ENCODE measurements at places on chromosomes 12 and 14.

DNA sequence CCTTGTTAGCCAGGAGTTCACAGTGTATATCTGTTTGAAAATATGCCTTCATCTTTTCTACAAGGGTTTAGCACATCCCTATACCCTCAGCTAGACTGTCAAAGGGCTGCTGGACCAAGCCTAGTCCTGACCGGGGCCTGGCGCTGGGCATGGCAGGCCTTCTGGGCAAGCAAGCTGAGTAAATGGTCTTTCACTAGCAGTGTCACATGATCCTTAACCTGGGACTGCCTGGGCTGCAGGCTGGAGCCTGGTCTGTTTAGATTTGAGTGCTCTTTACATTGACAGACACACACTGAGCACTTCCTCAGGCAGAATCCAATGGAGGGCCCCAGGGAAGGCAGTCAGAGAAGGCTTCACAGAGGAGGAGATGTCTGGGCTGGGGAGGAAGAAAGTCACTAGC is 6.9 kb upstream of the AVIL start:
- DNase-seq: no peak

DNA sequence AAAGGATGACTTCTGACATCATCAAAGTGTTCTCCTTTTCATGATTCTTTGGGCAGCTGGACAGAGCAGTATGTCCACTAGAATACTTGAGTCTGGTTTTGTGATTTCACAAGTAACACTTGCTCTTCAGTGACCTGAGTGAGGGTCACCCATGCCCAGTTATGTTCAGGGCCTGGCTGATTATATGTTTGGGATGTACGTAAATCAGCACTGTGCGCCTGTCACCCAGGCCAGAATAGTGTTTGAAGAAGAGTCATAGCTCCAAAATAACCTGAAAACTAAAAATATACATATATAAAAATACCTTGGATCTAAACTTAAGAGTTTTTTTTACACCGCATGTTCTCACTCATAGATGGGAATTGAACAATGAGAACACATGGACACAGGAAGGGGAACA is 3.8 kb downstream of the BICD1 start:
- DNase-seq: no peak

DNA sequence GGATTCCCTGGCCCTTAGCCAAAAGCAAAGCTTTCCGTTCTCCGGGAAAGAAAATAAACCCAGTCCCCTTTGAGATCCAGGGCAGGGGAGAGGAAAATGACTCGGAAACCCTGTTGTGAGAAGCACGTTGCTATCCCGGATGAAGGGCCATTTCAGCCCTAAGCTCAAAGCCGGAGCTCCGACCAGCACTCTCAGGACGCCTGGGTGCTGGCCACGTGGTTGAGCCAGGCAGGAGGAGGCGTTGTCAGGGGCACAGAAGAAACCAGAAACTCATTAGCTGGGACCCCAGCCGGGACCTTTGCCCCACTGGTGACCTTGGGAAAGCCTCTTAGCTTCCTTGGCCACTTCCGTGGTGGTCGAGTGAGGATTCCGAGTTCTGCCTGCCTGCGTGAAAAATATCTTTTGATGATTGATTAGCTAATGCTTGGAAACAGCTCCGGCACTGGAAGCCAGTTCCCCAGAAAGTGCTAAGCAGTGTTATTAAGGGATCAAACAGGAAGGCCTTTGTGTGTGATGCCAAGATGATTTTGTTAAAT is 57.6 kb upstream of the FZD10 start:
- no peak for DNase-seq

- no peak for DNase-seq
Measured at GRCh38 chr14:75454963-75455546, 27.2 kb downstream of the JDP2 start.

- DNase-seq: no peak
Measured at GRCh38 chr14:50055461-50056228, 60.7 kb downstream of the VCPKMT start.

DNA sequence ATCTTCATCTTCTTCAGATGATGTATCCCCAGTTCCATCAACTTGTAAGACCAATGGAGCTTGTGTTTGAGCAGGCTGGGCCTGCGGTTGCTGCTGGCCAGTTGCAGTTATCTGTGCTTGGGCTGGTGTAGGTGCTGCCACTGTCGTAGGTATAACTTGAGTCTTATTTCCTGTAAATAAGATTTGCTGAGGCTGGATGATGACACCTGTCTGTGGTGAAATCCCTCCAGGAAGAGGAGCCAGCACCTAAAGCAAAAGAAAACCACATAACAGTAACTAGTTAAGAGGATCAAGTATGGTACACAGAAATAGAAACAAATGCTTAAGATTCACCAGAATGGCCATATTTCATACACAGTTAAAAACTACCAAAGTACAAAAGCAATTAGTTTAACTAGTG is 28.2 kb downstream of the GTF2A1 start:
- DNase-seq: no peak

- no peak for DNase-seq
Measured at GRCh38 chr12:93056971-93057535, 128.0 kb upstream of the EEA1 start.

DNA sequence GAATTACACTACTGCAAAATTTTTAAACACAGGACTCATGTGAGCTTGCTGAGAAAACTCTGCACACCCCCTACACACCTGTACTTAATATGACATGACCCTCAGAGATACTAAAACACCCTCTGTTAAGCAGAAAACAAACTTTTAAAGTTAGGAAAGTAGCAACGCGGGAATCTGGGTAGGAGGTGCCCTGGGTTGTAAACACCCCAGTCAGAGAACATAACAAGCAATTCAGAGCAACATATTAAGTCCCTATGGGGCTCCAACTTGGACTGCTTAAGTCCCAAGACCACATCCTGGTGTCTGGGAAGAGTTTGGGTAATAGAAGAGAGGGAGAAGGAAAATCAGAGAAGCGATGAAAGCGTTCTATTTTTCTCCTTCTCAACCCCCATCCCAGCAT is 1.2 kb downstream of the ATF7 start:
- no peak for DNase-seq

GRCh38 chr14:51848120-51848519 is 12.3 kb upstream of the GNG2 start:
- no peak for DNase-seq

DNA sequence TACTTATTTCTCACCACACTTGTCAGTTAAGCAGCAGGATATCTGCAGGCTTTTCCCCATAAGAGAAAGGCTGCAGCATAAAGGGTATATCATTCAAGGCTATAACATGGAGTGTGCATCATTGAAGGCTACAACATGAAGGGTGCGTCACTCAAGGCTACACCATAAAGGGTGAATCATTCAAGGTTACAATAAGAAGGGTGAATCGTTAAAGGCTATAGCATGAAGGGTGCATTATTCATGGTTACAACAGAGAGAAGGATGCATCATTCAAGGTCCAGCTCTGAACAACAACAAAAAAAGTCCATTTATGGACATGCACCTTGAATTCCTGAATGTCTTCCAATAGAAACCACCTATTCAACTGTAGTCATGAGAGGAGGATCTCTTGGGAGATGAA is 32.8 kb upstream of the LUM start:
- no peak for DNase-seq

DNA sequence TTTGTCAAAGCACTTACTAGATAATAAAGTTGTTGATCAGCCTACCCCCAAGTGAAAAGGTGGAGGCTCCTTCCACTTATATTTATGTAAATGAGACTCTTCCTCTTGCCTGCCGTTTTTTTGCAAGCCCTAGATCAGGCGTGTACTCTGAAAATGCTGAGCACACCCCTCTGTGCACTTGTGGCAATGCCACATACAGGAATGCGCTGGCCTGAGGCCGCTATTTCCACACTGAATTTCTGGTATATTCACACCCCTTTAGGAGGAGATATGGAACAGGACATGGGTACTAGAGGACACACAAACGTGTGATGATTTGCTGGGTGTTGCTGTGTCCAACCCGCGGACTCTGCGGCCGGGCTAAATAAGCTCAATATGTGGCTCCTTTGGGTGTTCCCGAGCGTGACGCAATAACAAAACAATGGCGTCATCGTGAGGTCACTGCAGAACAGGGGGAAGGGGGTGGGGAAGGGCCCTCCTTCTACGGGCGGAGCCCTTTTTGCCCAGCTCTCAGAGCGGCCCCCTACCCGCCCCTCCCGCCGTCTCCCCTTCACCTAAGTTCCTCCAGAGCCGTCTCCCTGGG is 554 bp upstream of the TSPAN31 start:
- peak; percentile 73 for DNase-seq

DNA sequence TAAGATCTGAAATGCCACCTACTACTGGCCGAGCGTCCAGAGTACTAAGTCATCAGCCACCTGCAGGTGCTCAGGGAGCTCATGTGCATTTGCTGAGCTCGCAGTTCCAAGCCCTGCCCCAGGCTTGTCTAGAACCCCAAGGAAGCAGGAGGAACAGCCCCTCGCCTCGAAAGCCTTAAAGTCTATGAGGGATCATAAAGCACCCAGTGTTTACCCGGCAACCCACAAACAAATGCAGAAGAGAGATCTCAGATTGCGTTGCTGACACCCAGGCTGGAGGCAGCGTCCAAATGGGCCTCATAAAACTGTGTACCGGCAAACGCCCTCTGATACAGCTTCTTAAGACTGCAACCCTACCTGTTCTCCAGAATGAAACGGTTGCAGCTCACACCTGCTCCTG is 6.8 kb downstream of the KDM2B start:
- DNase-seq: no peak

GRCh38 chr14:32075672-32076277 is 1.3 kb upstream of the ARHGAP5 start:
- peak; percentile 39 for DNase-seq

DNA sequence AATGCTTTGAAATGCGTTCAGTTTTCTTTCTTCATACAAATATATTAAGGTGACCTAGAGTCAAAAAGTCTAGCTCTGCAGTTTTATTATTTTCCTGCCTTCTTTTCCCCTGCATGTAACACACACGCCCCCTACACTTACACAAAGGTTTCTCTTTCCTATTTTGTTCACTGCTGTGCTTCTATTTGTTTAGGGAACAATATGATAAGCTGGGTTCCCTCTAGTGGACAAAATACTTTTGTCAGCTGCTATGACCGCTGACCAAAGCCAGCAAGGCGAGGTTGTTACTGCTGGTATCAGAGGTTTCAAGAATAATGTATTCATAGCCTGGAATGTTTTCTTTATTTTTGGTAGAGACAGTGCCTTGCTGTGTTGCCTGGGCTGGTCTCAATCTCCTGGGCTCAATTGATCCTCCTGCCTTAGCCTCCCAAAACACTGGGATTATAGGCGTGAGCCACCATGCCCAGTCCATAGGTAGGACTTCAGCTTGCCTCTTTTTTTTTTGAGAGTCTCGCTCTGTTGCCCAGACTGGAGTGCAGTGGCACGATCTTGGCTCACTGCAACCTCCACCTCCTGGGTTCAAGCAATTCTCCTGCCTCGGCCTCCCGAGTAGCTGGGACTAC is 33.4 kb downstream of the FNTB start:
- peak; percentile 60 for DNase-seq

- DNase-seq: no peak
Measured at GRCh38 chr14:26522967-26523366, 74.9 kb downstream of the NOVA1 start.

- DNase-seq: peak; percentile 31
Measured at GRCh38 chr12:123971770-123972456, 718 bp downstream of the CCDC92 start.

GRCh38 chr12:57069523-57069922 is 9.1 kb downstream of the NEMP1 start:
- DNase-seq: peak; percentile 65

- no peak for DNase-seq
Measured at GRCh38 chr12:56874821-56875220, 59.4 kb downstream of the SDR9C7 start.

GRCh38 chr12:30847259-30847658 is 79.3 kb upstream of the TSPAN11 start:
- DNase-seq: no peak

- no peak for DNase-seq
Measured at GRCh38 chr14:101058571-101058970, 155.0 kb upstream of the RTL1 start.

DNA sequence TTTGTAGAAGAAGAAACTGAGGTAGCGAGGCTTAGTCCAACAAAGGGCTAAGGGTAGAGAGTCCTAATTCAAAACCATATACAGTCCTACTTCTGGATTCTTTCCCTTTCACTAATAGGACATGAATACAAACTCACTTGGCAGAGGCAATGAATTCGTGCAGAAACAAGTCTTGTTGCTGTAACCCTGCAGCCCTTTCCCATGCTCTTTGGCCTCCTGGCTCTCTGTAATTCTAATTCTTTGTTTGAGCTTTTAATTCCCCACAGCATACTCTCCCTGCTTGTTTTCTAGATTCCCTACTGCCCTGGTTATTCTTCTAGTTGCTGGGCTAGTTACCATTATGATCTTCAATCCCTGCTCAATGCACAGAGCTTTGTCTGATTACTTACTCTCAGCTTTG is 381.4 kb downstream of the ETNK1 start:
- no peak for DNase-seq

- DNase-seq: peak; percentile 27
Measured at GRCh38 chr12:3928538-3929184, 55.5 kb upstream of the PARP11 start.

GRCh38 chr12:13386323-13387039 is 190.0 kb downstream of the EMP1 start:
- no peak for DNase-seq

- no peak for DNase-seq
Measured at GRCh38 chr12:57342207-57342691, 88.6 kb downstream of the R3HDM2 start.

All from GM10248 (cell line).